ENCODE measurements at places on chromosomes 7 and 10. TPM values are rescaled to one million over a fixed set of nuclear protein-coding genes. Genes with fewer than 3 reads are reported as not detected.

Gene SDHAF3
- 7.1 TPM for total RNA-seq

Gene BET1
- total RNA-seq: 23.9 TPM

Gene RASA4
- 20.2 TPM for total RNA-seq

Gene MYO1G
- 0.11 TPM for total RNA-seq

DNA sequence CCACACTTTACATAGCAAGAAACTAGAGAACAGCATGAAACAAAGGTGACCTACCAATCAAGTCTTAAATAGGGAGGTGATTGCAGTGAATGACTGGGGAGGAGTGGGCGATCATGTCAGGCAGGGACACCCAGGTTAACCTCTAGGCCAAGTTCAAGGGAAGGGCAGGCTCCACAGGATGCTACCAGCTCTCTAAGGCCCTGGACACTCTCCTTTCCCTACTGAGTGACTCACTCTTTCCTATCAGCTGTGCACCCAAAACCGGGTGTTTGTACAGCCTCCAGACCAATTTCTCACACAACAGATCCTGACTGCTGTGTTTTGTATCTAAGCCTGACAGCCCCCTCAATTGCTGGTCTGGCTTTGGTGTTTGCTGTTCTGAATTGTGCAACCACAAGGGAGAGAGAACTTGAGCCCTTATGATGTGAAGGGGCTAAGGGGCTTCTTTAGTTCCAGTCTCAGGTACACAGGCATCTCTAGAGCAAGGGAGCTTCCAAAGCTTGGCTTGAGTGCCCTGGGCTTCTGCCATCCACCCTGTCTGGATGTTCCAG lies 107.8 kb downstream of the TBXAS1 start:
- DNase-seq: peak; percentile 74

DNA sequence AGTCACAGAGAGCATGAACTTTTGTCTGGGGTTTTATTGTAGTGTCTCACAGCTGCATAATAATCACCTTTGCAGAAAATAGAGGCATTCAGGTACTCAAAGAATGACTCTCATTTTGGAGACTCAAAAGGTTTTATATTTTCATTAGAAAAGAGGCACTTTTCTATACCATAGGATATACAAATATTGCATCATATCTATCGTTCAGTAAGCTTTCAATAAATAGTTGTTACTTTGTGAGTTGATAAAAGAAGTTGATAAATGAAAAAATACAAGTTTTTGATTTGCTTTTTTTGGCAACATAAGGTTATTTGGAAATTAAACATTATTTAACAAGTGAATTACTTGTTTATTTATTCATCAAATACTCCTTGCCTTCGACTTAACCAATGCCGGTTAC lies 279.9 kb downstream of the ARL4A start:
- DNase-seq: no peak

DNA sequence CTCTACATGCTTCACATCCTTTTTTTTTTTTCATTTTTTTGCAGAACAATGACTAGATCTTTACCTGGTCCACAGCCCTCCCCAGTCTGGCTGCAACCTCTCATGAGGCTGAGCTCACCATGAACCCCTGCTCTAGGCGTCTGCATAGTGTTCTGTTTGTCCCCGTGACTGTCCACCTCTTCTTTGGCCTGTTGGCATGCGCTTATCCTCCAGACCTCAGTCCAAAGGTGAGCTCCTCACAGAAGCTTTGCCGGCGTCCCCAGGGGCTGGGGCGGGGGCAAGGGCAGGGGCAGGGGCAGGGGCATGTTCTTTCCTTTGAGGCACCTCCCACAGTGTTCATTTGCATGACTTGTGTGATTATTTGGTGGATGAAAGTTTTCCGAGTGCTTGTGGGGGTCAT lies 218.4 kb upstream of the ZNF32 start:
- DNase-seq: no peak

- no peak for DNase-seq
Measured at GRCh38 chr10:127027786-127028185, 122.6 kb downstream of the DOCK1 start.

- DNase-seq: no peak
Measured at GRCh38 chr7:92685136-92686042, 95.2 kb upstream of the FAM133B start.

GRCh38 chr10:112558476-112559142 lies 111.6 kb downstream of the VTI1A start:
- no peak for DNase-seq

- no peak for DNase-seq
Measured at GRCh38 chr7:110918949-110919548, 171.9 kb upstream of the LRRN3 start.

DNA sequence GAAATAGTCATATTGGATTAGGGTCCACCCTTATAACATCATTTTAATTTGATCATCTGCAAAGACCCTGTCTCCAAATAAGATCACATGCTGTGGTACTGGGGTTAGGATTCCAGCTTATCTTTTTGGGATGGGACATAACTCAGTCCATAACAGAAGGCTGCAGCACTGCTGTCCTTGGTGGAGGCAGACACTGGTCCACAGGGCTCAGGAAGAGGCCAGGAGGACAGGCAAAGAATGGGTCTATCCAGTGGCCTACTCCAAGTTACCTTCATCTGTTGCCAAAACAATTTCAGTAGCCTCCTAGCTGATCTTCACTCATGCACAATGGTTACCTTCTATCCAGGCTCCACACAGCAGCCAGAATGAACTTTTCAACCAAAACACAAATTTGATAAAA lies 387.0 kb downstream of the GRID1 start:
- DNase-seq: no peak

GRCh38 chr7:70678621-70679251 lies 453.2 kb upstream of the GALNT17 start:
- no peak for DNase-seq

GRCh38 chr7:50676740-50677637 lies 105.7 kb downstream of the GRB10 start:
- DNase-seq: no peak

DNA sequence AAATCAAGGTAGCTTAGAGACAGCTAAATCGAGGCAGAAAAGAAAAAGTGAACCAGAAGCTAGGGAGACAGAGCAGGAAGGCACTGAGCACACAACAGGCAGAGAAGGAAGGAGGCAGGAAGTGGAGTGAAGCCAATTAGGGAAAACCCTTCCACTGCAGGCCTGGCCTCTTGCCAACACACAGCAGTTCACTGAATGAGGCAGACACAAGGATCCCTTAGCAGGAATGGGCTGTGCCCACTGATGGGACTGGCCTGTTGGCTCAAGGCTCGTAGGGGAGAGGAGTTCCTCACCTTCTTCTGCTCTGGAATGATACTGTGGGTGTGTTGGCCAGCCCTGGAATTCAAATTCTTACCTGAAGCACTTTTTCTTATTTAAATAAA lies 220.3 kb upstream of the STK17A start:
- DNase-seq: peak; percentile 28

- DNase-seq: no peak
Measured at GRCh38 chr10:126042906-126043305, 146.5 kb downstream of the FANK1 start.

- DNase-seq: peak; percentile 90
Measured at GRCh38 chr10:92891885-92892690, 43.8 kb downstream of the EXOC6 start.
